ENCODE measurements at places on chromosomes 1 and 21.
A peak's percentile ranks its signal among the peaks of the same experiment; 100 is the strongest.

GRCh38 chr1:85237613-85238012, 21.8 kb downstream of the C1orf52 start:
- DNase-seq: no peak

GRCh38 chr1:169491845-169492281, 6.1 kb upstream of the SLC19A2 start:
- DNase-seq: no peak

DNA sequence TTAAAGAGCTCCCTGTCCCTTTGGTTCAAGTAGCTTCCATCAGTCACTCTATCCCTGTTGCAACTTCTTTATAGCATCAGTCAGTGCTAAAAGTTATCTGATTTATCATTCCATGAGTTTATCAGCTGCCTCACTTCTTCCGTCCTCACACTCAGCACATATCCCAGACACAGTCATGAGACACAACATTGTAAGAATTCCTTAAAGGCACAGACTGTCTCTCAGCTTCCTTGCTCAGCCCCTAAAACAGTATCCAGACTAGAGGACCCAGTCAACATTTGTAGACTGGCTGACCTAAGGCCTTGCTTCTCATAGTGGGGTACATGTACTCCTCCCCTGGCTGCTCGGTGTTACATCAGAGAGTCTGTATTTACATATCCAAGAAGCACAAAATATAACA, 164.9 kb upstream of the ADGRL2 start:
- no peak for DNase-seq

GRCh38 chr1:160862203-160863060, at the start of gene CD244:
Gene CD244, minus strand, starts transcription at chr1:160862887. Its CDS starts 210 bp downstream, at chr1:160862677.
- DNase-seq: peak; percentile 79

DNA sequence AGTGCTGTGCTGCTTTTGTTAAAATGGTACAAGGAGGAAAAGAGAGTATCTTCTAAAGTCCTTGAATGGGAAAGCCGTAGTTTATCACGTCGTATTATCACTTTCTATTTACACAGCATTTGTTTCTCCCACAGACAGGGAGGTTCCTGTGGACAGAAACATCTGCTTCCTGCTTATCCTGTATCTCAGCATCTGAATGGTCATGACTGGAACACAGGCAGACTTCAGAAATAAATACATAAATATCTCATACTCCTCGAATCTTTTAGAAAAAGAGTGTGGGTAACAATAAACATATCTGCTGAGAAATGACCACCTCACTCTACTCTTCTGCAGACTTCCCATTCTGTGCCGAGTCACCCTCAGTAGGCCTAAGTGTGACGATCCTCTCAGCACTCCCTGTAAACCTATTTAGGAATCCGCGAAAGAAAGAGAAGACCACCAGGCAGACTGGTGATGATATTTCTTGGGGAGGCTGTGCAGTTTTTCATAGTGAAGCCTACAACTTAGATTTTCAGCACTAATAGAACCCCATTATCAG, 393.5 kb downstream of the SMYD3 start:
- DNase-seq: no peak

DNA sequence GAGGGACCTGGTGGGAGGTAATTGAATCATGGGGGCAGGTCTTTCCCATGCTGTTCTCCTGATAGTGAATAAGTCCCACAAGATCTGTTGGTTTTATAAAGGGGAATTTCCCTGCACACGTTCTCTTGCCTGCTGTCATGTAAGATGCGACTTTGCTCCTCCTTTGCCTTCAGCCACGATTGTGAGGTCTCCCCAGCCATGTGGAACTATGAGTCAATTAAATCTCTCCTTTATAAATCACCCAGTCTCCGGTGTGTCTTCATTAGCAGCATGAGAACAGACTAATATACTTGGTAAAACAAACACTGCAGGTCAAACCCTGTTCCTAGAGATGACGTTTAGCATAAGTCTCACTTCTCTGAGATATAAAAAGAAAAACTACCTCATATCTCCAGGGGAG, 148.3 kb downstream of the MATN1 start:
- no peak for DNase-seq

- DNase-seq: peak; percentile 92
These were observed 292.8 kb upstream of the B3GALT2 start for GRCh38 chr1:193479187-193479586.

GRCh38 chr21:46297338-46298271, 11.5 kb downstream of the YBEY start:
- no peak for DNase-seq

Data from natural killer cell (primary cell).